ENCODE measurements at places on chromosomes 13 and 19.

DNA sequence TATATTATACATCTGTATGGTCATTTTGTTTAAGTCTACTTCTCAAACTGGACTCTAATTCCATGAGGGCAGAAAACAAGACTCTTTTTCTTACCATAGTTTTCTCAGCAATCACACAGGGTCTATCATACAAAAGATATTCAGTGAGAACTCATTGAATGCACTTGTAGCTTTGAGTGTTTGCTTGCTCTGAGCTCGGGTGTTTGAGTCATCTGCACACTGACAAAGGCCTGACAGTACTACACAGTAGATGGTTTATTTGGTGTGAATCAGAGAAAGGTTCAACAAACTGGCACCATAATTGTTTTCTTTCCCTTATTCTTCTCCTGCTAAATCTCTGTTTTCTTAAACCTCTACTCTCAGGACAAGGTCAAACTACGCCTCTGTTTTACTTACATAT, 586.4 kb downstream of the LMO7 start:
- no peak for DNase-seq

DNA sequence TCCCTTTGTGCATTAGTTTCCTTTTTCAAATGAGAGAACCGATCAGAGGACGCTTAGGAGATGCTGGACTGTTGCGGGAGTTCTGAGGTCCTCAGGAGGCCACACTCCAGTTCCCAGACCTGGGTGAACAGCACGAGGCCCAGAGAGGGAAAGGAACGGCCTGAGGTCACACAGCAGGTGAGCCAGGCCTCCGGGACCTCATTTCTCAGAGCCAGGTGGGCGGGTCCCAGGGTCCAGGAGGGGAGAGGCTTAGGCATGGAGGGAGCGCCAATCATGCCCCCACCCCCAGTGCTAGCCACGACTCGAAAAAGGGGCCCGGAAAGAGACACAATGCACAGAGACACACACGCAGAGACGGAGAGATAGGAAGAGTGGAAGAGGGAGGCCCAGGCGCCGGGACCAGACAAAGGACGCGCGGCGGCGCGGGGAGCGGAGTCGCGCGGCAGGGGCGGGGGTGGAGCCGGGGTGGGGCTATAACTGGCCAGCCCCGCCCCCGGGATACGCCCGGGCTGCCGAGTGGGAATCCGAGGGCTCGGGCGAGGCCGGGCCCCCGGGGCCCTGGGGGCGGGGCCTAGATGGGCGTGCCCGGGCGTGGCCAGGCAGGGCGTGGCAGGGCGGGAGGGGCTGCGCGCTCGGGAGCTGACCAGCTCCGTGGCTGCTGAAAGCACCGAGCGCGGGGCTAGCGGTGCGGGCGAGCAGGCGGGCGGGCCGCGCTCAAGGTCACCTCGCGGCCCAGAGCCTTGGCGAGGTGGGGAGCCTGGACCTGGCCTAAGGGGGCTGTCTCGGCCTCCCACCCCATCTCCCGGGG, 1.6 kb downstream of the ELAVL3 start:
- peak; percentile 74 for DNase-seq

DNA sequence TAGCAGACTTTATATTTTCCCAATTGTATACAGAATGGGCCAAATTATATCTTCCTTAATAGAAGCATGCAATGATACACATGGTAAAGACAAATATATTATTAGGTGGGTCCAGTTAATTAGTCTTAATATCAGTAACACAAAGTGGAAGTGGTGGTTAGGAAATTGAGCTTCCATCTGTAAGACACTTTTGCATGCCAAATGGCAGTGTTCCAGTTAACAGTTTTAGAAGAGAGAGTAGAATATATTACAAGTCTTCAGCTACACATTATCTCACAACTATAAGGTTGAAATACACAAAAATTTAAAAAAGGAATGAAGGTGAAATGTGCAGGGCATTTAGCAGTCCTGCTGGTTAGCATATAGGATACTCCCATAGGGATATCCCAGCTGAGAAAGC, 536.5 kb downstream of the PCDH9 start:
- DNase-seq: no peak

DNA sequence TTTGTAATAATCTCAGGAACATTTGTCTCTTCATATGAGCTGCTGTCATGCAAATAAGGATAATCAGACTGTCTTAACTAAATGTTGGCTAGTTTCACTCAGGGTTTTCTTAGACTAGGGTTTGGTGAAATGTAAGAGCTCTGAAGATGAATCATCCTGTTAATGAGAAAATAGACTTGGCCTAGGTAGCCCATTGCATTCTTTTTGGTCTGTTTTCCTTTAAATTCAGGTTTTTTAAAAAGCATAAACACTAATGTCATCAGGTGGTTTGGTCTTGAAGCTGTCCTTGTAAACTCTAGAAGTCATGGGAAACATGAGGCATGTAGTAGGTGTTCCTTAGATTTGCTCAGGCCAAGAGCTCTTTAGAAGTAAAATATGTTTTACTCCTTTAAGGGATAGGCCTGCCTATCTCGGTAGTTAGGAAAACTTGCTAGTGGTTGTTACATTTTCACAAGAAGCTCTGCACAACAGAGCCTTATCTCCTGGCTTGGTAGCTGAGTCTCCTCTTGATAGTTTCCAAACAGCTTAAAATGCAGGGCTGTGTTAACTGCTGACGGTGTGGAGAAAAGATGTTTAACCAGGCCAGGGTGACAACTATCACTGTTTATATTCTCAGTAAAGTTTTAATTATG, 62.0 kb upstream of the C1QTNF9B start:
- DNase-seq: no peak

- DNase-seq: no peak
These were observed 16.9 kb upstream of the ZNF730 start for GRCh38 chr19:23099966-23100365.

Data from HEK293T (cell line).